Left lung (tissue), 14 donors: ENCODE measurements at places on chromosomes 16 and 17.
A peak's percentile ranks its signal among the peaks of the same experiment; 100 is the strongest.

DNA sequence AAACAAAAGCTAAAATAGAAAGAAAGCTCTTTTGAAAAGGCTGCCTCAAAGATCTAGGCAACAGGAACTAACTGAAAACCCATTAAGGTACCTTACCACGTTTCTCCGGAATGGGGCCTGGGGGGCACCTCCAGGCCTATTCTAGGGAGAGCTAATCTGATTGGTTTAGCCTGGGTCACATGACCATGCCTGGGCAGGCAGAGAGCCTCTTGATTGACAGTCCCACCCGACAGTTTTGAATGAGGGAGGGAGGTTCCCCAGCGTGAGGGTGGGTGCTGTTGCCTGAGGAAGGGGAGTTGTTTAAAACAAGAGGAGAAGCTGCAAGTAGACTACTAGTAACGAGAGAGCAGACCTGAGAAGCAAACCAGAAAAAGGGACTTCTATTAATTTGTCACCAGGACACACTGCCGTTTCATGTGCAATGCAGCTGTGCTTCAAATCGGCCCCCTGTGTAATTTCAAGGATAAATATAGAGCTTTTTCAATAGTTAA lies 143.4 kb upstream of the HS3ST2 start:
- no peak for DNase-seq

GRCh38 chr17:66397486-66397885 lies 95.1 kb downstream of the PRKCA start:
- no peak for DNase-seq

DNA sequence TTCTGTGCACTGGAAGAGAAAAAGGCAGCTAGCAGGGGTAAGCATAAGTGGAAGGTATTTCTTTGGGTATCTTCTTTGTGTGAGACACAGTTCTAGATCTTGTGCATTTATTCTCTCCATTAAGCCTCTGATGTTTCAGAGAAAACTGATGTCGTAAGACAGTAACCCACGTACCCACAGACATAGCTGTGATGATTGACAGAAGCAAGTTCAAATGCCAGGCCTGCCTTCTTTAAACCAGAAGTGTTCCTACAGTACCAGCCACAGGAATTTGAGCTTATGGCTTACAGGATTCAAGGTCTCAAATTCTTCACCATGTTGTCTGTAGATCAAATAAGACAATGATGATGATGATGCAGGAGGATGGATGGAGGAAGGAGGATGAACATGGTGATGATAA lies 161.4 kb upstream of the KCNJ16 start:
- no peak for DNase-seq

DNA sequence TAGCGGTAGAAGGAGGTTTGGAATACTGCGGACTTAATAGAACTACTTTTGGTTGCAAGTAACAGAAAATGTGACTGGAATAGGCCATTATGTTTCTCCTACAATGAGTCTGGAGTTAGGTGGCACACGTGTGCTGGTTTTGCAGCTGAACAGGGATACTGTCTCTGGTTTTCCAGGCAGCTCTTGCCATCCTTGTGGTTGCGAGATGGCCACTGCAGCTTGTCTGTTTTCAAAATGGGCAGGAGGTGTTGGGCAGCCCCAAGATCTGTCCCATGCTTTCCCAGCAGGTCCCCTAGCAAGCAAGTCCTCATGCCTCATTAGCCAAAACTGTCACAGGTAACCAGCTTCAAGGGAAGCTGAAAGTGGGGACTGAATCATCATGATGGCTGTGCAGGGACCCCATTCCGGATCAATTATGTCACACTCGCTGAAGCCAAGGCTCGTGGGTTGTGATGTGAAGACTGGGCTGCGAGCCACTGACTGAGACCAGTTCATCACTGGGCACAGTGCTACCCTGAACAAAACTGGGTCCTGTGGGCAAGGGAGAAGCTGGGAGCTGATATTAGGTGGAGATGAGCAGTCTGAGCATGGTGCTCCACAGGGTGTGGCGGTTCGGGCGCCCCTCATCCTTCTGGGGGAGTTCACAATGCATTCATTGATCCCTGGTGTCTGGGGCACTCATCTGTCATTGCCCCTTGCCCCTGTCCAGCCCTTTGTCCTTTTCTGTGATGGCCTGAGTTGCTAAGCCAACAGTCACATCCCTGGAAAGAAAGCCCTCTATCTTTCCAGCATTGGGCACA lies 82.1 kb downstream of the KSR1 start:
- DNase-seq: no peak

DNA sequence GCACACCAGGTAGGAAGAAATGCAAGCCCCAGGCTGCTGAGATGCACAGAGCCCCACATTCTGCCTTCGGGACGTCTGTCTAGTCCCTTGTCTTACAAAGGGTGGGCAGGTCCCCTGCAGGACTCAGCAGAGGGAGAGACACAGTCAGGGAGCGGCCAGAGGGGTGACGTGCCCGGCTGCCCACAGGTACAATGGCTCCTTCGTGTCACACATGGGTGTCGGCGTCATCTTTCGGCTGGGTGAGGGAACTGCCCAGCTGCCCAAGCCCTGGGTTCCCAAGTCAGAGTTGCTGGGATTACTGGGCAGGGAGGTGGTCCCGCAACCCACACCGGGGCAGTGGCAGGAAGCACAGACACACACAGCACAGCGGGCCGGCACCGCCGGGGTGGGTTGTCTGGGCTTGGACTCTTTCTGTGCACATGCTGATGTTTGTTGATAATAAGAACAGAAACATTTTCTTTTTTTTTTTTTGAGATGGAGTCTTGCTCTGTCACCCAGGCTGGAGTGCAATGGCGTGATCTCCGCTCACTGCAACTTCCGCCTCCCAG lies 80.6 kb downstream of the JPH3 start:
- no peak for DNase-seq

DNA sequence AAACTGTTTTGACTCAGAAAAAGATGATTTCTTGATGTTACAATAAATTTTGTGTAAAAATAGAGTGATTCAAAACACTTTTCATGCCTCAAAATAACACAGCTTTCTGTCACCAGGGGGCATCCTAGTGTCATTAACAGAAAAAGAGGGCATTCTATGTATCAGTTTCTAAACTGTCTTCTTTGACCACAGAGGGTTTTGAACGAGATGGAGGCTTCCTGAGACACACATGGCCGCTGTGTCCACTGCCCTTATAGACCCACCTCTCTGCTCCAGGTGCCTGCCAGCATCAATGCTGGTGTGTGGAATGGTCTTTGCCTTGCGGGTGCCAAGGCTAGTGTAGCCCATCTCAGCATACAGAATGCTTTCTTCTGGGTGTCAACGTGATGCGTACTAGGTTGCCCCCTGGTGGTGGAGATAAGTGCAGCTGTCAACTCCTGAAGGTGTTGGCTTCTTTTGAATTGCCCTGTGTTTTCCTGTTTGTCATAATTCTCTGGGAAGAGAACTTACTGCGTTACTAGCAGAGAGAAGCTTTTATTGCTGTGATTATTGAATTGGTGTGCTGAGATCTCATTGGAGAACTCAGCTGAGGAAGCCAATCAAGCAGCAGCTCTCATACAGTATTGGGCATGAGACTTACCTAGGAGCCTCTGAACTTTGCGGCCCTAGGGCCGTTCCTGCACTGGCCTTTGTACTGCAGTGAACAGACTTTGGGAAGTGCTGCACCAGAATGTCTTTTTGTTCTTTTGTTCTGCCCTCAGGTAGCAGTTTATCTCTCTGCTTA lies 38.6 kb downstream of the USP10 start:
- DNase-seq: peak; percentile 73

DNA sequence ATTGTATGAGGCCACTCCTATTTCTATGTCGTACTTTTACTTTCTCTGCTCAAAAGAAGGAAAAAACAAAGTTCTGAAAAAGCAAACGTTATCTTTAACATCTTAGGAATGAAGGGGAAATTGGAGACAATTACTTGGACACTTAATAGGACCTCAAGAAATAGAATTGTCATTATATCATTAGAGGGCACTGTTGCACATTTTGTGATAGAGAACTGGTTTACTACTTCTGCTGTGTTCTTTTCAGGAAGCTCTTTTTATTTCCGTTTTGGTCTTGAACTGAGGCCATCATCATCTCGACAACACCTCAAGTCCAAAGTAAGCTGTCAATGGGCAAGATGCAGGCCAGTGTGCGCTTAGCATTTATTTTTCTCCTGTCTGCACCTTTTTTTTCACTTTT lies 14.6 kb downstream of the COG4 start:
- DNase-seq: no peak

DNA sequence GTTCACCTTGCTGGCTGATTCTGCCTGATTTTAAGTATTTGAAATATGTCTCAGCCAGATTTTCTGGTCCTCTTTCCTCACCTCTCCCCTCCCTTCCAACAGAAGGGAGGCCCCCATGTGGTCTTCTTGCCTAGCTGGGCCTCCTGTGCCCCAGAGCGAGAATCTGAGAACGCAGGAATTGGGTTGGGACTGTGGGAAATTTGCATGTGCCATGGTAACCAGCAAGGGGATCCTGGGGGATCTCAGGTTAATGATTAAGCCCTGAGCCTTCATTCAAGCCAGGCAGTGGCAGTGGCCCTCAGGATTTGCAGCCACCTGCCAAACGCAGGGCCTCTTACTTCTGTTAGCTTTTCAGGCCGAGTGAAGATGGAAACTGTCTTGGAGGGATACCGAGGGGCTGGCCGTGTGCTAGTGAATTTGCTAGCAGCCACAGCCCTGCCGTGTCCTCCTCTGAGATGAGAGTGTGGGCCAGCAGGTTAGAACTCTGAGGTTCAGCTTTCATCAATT lies 40.2 kb downstream of the KSR1 start:
- peak; percentile 34 for DNase-seq

- peak; percentile 89 for DNase-seq
Observed at GRCh38 chr17:78144147-78144719, 2.0 kb upstream of the C17orf99 start.
